NCI-H510A treated with DMSO at 0.1 percent for 48 hours (cell line): ENCODE measurements at places on chromosomes 2 and 18.

GRCh38 chr2:133726973-133727372 is 158.7 kb upstream of the NCKAP5 start:
- no peak for DNase-seq

GRCh38 chr2:232887171-232887850 is 17.2 kb downstream of the SNORC start:
- no peak for DNase-seq

DNA sequence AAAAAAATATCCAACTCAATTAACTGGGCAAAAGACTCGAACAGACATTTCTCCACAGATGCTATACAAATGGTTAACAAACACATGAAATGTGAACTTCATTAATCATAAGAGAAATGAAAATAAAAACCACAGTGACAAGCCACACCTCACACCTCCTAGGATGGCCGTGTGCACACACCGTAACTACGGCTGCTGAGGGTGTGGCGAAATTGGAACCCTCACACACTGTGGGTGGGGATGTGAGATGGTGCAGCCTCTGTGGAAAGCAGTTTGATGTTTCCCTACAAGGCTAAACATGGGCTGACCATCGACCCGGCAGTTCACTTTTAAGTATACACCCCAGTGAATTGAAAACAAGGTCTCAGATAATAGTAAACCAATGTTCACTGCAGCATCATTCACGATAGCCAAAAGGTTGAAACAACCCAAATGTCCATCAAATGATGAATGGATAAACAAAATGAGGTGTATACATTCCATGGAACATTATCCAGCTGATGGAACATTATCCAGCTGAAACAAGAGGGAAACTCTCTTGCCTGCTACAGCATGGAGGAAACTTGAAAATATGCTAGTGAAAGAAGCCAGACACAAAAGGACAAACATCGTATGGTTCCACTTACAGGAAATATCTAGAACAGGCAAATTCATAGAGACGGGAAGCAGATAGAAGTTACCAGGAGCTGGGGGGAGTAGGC is 32.2 kb downstream of the ZAP70 start:
- DNase-seq: no peak

- no peak for DNase-seq
Observed at GRCh38 chr2:108355906-108356734, 21.6 kb upstream of the SULT1C4 start.

- no peak for DNase-seq
Observed at GRCh38 chr2:68732036-68732932, 2.3 kb upstream of the ARHGAP25 start.

- no peak for DNase-seq
Observed at GRCh38 chr2:102376052-102376591, 20.5 kb downstream of the IL18R1 start.

DNA sequence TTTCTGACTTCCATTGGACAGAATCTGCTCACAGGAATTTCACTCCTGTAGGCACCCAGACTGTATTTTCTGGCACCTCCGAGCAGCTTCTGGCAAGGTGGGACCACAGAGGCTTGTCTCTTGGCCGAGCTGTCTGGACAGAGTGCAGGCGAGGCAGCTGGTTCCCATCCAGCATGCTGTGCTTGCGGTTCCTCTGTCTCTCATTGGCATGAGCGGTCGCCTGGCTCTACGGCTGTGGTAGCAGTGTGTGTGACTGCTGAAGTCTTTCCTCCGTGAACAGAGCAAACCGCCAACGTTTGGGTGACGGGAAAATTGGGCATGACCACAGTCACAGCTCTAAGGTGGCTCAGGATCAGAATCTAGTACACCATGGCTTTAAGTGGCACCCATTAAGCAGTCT is 411.7 kb upstream of the NETO1 start:
- no peak for DNase-seq

DNA sequence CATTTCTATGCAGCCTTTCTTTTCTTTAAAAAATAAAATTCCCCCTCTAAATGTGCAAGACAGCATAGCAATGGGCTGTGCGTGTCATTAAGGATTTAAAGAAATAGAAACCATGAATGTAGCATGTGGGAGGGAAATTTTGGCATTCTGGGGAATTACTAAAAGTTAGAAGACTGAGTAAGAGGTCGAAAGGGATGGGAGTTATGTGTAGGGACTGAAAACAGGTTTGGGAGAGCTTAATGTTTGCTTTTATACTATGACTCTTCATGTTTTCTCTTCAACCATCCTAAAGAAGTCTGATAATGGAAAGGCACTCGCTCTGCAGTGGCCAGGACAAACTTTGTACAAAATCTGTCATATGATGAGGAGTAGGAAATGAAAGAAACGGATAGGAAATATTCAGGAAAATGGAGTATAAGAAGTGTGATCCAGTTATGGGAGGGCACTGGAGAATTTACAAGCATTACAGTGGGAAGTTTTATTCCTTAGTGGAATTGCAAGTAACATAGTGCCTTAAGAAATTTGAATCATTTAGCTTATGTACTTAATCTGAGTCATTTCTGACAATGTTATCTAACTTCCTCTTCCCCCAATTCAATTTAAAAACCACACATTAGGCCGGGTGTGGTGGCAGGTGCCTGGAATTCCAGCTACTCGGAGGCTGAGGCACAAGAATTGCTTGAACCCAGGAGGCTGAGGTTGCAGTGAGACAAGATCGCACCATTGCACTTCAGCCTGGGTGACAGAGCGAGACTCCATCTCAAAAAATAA is 20.6 kb downstream of the TMEM87B start:
- no peak for DNase-seq

DNA sequence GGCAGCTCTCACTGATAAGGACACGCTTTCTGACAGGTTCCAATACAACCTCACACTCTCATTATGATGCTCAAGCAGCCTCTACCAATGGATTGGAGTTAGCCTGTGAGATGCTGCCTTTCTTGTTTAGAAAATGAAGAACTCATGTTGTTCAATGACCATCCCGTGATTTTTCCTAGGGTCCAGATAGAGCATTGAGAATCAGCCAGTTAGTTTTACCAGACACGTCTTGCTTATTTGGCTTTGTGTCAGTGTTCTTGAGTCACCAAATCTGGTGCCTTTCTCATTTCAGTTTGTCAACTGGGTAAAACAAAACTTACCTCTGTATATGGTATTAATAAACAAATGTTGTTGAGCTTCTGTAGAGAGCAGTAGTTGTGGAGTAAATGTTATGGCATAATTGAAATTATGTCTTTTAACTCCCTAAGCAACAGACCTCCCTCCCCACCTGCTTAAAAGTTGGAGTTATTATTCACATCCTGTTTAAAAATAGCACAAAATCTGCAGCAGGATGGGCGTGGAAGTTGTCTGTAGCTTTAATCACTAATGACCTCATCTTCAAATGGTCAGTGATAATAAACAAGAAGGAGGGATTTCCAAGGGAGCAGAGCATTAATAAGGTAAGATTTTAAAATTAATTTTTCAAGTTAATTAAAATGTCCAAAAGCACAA is 167.3 kb downstream of the HRH4 start:
- no peak for DNase-seq

GRCh38 chr2:112183327-112184025 is 45.3 kb downstream of the FBLN7 start:
- no peak for DNase-seq

DNA sequence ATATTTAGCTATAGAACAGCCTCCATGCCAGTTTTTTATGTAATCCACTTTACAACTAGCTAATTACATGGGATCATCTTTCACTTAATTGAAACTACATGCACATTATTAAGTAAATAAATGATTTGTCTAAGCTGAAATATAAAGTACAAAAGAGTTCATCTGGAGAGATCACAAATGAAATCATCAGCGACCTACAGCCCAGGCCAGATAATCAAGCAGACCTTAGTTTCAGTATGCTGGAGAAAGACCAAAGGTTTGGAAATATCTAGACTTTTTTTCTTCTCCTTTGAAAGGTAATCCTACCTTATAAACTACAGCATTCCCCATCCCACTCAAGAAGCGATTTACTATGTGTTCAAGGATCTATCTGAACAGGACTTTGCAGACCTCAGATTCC is 26.5 kb downstream of the FIGN start:
- no peak for DNase-seq

DNA sequence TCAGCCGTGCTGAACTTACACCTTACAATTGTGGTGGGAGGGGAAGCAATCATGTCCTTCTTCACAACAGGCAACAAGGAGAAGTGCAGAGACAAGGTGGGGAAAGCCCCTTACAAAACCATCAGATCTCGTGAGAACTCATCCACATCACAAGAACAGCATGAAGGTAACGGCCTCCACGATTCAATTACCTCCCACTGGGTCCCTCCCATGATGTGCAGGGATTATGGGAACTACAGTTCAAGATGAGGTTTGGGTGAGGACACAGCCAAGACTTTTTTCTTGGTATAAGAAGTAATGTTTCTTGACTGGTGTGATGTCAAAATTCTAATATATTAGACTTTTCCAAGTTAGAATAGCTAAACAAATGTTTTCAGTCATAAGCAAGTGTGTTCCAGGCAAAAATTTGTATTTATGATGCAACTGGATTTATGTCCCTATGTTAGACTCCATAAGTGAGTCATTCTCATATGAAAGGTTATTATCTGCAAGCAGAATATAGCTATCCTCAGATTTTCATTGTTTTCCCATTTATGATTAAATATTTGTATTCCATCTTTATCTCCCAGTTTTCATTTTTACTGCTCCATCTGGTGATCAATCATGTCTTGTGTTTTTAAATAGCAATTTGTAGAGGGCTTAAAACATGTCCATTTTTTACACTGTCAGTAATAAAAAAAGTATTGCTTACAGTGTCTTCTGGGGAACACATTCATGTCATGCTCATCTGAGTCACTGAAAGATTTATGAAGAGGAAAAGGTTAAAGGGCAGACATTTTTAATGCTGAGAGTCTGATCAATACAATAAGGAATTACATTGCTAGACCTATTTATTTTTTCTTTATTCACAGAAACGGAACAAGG is 995.2 kb upstream of the CDH2 start:
- no peak for DNase-seq

DNA sequence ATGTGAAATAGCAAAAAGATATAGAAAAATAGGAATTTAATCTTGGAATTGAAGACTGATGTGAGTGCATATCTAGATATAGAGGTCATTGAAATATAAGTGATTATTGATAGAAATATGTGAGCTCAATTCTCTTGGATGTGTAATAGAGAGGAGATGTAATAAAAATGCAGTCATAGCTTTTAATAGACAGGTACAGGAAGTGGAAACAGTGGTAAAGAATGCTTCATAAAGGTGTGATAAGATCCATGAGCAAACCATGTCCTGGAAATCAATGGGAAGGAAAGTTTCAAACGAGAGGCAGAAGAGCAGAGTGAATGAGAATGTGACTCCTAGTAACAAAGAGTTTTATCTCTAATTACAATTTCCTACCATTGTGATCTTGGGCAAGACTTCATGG is 634.7 kb upstream of the ZNF804A start:
- DNase-seq: no peak

DNA sequence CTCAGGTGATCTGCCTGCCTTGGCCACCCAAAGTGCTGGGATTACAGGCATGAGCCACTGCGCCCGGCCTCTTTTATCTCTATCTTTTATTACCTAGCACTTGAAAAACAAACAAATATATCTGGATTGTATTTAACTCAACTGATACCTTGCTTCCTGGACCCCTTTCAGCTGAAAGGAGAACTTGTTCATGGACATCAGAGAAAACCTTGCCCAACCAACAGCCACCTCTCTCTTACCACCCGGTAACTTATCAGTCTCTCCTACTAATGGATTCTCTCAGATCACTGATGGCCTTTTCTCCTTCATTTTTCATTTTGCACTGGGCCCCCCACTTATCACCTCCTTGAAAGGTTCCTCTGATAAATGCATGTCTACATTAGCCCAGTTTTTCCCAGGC is 6.7 kb downstream of the RETSAT start:
- DNase-seq: no peak

DNA sequence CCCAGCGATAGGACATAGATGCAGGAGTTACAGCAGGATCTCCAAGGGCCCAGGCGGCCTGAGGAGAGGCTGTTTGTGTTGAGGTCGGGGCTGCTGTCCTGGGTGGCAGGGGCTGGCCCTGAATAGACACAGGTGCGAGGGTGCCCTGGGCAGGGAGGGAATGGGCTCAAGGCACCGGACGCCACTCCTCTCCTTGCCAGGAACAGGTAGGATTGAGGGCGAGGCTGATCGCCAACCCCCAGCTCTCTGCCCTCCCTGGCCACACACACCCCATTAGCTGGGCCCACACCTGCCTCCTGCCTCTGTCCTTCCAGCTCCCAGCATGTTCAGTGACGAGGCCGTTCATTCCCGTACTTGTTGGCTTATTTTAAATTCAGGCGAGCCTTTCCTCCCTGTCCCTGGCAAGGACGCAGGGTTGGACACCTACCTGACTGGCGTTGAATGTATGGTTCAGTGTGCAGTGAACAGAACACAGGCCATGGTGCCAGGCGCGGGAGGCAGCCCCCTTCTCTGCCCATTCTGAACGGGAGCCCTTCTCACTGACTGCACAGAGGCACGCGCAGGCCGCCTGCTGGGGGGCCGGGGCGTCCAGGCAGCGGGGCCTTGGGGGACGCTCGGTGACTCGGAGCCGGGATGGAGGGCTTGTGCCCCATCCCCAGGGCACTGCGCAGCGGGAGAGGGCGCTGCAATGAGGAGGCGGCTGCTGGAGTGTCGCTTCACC is 41.3 kb upstream of the SNED1 start:
- DNase-seq: no peak

- no peak for DNase-seq
Observed at GRCh38 chr2:98479959-98480524, 35.4 kb downstream of the INPP4A start.
